ENCODE measurements at places on chromosomes 12 and 14.

- peak; percentile 88 for ATAC-seq
Measured at GRCh38 chr12:11067514-11067913, 5.4 kb upstream of the TAS2R46 start.

DNA sequence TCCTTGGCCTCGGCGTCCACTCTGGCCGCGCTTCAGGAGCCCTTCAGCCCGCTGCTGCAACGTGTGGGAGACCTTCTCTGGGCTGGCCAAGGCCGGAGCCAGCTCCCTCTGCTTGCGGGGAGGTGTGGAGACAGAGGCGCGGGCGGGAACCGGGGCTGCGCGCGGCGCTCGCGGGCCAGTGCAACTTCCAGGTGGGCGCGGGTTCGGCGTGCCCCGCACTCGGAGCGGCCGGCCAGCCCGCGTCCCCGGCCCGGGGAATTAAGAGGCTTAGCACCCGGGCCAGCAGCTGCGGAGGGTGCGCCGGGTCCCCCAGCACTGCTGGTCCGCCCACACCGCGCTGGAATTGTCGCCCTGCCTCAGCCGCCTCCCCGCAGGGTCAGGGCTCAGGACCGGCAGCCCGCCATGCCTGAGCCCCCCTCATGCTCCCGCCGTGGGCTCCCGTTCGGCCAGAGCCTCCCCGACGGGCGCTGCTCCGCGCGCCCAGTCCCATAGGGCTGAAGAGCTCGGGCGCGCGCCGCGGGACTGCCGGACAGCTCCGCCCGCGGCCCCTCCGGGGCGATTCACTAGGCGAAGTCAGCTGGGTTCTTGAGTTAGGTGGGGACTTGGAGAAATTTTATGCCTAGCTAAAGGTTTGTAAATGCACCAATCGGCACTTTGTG, 673.9 kb downstream of the SLC16A7 start:
- ATAC-seq: no peak

- ATAC-seq: peak; percentile 43
Measured at GRCh38 chr14:69708586-69709560, 58.1 kb upstream of the SRSF5 start.

- ATAC-seq: no peak
Measured at GRCh38 chr14:57182760-57183503, 85.8 kb downstream of the EXOC5 start.

DNA sequence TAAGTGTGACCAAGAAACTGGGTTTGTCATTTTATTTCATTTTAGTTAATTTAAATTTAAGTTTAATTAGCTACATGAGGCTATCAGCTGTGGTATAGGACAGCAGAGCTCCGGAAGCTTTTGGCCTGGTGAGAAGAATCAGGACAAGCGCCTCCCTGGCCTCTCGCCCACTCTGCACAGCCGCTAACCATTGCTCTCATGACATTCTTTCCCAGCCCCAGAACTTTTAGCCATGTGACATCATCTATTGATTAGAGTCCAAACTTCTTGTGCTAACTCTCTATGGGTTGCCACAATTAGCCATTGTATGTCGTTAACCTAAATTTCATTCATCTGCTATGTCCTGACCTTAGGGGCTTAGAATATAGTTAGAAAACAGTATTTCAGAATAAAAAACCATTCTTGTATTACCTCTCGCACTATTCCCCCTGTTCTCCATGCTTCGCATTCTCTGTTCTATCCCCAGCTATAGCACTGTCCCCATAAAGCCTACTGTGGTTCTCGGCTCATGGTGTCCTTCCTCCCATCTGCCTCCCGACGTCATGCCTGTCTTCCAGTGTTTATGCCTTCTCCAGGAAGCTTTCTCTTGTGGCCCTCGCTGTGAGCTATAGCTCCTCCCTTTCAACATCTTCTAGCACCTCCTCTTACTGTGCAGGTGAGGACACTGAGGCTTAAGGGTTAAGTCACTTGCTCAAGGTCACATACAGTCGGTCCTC, 23.5 kb downstream of the SSH1 start:
- peak; percentile 1 for ATAC-seq

- no peak for ATAC-seq
Measured at GRCh38 chr12:49154221-49154620, 23.0 kb upstream of the TUBA1B start.

DNA sequence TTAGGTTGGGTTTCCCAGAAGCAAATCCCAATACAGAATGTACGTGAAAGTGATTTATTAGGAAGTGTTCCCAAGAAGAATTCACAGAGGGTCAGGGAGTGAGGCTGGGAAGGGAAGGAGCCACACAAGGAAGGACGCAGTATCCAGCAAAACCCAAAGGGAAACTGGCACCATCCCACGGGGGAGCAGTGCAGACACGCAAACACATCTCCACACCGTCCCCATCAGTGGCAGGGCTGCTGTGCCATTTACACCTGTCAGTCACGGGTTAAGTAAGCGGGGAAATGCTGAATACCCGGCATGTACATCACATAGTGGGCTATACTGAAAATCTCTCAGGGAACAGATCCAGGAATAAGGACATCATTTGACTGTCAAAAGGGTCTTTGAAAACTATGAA, 93.9 kb downstream of the SLC38A1 start:
- ATAC-seq: no peak

GRCh38 chr14:54137614-54137961, 181.0 kb upstream of the BMP4 start:
- ATAC-seq: no peak

GRCh38 chr12:62800707-62801400, 134.1 kb downstream of the PPM1H start:
- no peak for ATAC-seq

- peak; percentile 36 for ATAC-seq
Measured at GRCh38 chr12:1634590-1635191, 5.7 kb downstream of the WNT5B start.

DNA sequence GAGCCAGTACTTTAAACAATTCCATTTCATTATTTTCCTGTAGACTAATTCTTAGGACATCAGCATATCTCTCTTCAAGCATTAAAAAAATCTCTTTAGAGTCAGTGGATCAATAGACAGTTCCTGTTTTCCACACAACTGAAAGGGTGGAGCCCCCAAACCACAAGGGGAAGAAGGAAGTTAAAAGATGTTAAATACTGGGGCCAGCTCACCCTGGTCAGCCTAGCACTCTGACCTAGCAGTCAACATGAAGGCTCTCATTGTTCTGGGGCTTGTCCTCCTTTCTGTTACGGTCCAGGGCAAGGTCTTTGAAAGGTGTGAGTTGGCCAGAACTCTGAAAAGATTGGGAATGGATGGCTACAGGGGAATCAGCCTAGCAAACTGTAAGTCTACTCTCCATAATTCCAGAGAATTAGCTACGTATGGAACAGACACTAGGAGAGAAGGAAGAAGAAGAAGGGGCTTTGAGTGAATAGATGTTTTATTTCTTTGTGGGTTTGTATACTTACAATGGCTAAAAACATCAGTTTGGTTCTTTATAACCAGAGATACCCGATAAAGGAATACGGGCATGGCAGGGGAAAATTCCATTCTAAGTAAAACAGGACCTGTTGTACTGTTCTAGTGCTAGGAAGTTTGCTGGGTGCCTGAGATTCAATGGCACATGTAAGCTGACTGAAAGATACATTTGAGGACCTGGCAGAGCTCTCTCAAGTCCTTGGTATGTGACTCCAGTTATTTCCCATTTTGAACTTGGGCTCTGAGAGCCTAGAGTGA, at the start of gene LYZ:
TSS of gene LYZ (plus strand) at position 220 of the 777 bp plus-strand sequence. CDS start at position 248, 28 bp downstream.
- ATAC-seq: no peak

- no peak for ATAC-seq
Measured at GRCh38 chr12:100724071-100724470, 70.5 kb upstream of the ANO4 start.

GRCh38 chr14:59126714-59127436, 61.6 kb upstream of the DAAM1 start:
- peak; percentile 88 for ATAC-seq

Measured in motor neuron (in vitro differentiated cells).